ENCODE measurements at places on chromosomes 6 and 20.

- DNase-seq: no peak
Observed at GRCh38 chr6:113860181-113860955, 3.2 kb downstream of the MARCKS start.

DNA sequence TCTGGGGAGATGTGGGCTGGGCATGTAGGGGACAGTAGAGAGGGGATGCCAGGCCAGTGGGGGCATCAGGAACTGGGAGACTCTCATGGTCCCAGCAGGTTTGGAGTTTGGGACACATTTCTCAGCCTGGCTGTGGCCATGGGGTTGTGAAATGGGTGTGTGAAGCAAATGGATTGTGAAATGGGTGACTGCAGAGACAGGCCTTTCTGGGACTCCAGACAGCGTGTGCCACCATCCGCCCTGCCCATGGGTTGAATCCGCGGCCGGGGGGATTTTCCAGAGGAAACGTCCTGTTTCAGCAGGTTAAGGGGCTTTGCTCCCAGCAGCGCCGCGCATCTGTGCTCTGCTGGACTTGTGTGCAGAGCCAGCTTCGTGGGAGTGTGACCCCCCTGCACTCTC lies 3.7 kb upstream of the PMEPA1 start:
- no peak for DNase-seq

DNA sequence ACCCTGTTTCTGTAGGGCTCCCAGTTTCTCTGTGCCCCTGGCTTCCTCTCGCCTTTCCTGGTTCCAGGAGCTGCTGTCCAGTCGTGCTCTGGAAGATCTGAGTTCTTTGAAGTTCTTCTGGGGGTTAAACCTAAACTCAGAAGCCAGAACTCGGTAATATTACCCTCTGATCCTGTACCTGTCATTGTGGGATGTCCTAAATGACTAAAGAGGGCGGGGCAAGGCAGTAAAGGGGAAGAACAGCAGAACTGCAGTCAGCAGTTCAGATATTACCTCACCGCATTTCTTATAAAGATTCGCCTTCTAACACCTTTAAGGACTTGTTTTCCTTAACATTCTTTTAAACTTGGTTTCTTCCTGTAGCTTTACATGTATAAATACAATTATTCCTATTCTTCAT lies 63.9 kb downstream of the FAM120B start:
- DNase-seq: no peak

DNA sequence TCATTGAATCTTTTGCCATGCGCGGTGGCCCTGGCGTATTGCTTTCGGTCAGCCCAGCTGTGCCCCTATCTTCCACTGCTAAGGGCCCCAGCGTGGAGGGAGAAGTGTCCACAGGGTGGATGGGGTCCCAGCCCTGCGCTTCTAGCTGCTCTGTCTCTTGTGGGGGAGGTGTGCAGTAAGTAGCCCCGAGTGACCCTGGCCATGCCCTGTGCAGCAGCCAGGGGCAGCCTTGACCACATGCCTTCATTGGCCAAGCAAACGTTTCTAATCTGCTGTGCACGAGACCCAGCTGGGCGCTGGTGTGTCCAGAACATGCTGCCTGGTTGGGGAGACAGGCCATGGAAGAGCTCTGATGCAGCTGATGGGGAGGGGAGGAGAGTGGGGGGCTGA lies 13.6 kb downstream of the TMEM181 start:
- no peak for DNase-seq

DNA sequence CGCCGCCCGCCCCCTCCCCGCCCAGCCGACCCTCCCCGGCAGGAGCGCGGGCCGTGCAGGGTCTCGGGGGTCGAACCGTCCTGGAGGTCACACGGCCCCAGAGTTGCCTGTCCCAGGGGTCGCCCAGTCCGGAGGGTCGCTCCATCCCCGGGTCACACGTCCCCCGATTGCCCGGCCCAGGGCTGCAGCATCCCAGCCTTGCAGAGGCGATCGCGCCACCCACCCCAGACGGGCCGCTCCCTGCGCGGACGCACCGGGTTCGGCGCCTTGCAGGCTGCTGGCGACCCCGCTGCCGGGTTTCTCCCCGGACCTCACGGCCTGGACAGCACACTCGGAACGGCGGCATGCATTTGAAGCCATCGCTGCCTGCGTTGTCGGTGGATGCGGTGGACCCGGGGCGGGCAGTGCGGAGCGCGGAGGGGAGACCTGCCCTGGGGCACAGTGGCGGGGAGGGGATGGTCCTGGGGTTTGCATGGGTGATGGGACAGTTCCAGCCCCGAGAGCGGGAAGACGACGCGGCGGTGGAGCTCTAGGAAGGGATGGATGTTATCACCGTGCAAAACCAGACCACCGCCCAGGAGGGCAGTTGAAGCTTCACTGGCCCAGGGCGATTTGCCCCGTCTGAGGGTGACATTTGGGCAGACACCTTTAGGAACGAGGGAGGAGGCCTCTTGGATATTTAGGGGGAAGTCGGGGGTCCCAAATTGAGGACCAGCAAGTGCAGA lies 22.7 kb upstream of the FRMD1 start:
- no peak for DNase-seq

All from stimulated activated CD4-positive, alpha-beta T cell treated with anti-CD3 and anti-CD28 coated beads, TNF-alpha, amount 100 ng/mL, for 48 hours (primary cell).